ENCODE measurements at places on chromosomes 12 and 14. TPM values are rescaled to one million over a fixed set of nuclear protein-coding genes. Genes with fewer than 3 reads are reported as not detected.

Gene SYCP3
- total RNA-seq = 0.88 TPM

Gene BDKRB2
- 4.1 TPM for total RNA-seq

DNA sequence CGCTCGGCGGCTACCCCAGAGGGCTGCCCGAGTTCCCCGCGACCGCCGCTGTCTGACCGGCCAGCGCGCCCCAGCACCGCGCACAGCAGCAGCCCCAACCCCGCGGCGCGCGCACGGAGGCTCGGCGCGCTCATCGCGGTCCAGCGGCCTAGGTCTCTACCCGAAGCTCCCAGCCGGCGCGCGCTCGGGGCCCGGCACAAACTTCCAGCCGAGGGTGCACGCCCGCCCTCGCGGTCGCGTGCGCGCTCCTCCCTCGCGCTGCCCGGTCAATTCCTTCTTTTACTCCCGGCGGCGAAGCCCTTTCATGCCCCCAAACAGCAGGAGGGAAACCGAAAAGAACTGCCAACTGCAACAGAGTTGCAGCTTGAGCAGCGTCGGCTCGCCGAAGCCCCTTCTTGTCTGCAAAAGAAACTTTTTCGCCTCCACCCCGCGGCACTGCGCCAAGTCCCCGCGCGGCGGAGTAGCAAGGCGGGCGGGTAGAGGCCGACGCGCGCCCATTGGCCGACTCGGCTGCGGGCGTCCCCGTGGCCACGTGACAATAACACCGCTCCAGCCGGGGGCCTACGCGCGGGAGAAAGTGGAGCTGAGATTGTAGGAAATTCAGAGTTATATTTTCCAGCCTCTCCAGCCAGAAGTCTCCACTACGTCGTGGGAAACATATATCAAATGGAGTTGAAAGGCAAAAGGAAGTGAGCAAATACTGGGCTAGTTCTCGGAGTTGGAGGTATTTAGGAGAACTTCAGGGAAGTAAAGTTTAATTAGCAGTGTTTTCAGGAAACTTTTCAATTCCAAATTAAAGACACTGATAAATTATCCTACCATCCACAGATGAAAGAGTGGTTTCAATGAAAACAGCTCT, at the start of gene LRIG3:
TSS of gene LRIG3 (minus strand) at position 403 of the 859 bp plus-strand sequence. CDS start at position 134, 269 bp downstream.
- H3K27ac ChIP-seq = peak within 1 kb of the TSS; percentile 84
- peaks cover 39% of the 10 kb centered on the region for H3K4me1 ChIP-seq
- no peaks in the 10 kb centered on the region for H3K27me3 ChIP-seq
- peak; percentile 95 for DNase-seq
- H3K4me3 ChIP-seq = peak within 1 kb of the TSS; percentile 90
- H3K36me3 ChIP-seq = no peaks in the 10 kb centered on the region

DNA sequence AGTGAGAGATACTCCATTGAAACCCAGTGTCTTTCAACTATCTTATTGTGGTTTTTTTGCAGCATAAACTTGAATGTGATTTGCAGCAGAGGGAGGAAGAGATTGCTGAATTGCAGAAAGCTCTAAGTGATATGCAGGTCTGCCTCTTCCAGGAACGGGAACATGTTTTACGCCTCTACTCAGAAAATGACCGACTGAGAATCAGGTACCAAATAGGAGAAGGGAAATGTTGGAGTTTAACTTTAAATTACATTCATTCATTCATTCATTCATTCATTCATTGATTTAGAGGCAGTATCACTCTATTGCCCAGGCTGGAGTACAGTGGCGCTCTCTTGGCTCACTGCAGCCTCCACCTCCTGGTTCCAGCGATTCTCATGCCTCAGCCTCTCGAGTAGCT, 17.0 kb downstream of the CCDC77 start:
- no peak for DNase-seq
- no peak overlapping the region for H3K27ac ChIP-seq
- H3K4me1 ChIP-seq = no peaks in the 10 kb centered on the region
- no peak overlapping the region for H3K4me3 ChIP-seq
- no peaks in the 10 kb centered on the region for H3K27me3 ChIP-seq
- H3K36me3 ChIP-seq = peaks cover 8% of the 10 kb centered on the region

GRCh38 chr12:4984971-4985370, 58.7 kb upstream of the KCNA5 start:
- no peaks in the 10 kb centered on the region for H3K27me3 ChIP-seq
- H3K27ac ChIP-seq = no peak overlapping the region
- DNase-seq = no peak
- no peak overlapping the region for H3K4me3 ChIP-seq

- H3K27me3 ChIP-seq = no peaks in the 10 kb centered on the region
- H3K27ac ChIP-seq = no peak overlapping the region
- no peak for DNase-seq
- H3K36me3 ChIP-seq = peaks cover 16% of the 10 kb centered on the region
Measured at GRCh38 chr12:124438437-124439056, 128.9 kb downstream of the NCOR2 start.

DNA sequence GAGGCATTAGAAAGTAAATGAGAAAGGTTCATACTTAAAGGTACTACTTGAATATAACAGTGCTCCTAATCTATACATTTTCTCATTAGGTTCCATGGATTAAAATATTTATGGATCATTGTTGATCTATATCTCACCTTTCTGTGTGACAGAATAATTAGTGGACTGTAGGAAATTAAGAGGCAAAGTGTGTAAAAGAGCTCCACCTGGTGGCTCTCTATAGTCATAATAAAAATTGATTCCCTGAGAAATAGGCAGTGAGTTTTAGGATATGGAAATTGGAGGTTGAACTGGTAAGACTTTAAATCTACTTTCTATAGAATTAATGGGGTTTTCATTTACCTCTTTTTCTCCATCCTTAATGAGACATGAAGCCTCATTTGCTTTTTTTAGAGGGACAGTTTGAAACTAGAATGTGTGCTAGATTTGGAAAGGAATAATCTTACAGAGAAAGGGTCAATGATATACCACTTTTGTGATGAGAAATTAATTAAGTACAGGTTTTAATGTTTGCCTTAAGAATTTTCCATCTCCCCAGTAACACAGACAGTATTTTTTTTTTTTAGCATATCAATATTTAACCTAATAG, 11.8 kb upstream of the DERA start:
- peaks cover 7% of the 10 kb centered on the region for H3K4me1 ChIP-seq
- H3K4me3 ChIP-seq = no peak overlapping the region
- no peak for DNase-seq
- peaks cover 76% of the 10 kb centered on the region for H3K36me3 ChIP-seq

DNA sequence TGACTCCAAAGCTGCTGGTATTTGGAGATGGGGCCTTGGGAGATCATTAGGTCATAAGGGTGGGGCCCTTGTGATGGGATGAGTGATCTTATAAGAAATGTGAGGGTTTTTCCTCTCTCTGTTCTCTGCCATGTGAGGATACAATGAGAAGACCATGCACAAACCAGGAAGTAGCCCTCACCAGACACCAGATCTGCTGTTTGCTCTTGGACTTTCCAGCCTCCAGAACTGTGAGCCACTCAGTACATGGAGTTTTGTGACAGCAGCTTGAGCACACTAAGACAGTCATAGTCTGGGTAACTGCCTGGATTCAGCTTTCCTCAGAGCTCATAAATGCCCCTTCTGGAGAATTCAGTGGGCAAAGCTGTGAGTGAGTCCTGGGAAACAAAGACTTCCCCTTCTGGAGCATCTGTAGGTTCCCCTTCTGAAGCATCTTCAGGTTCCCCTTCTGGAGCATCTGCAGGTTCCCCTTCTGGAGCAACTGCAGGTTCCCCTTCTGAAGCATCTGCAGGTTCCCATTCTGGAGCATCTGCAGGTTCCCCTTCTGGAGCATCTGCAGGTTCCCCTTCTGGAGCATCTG, 11.0 kb upstream of the PPP4R3A start:
- no peak overlapping the region for H3K27ac ChIP-seq
- H3K4me3 ChIP-seq = no peak overlapping the region
- H3K27me3 ChIP-seq = no peaks in the 10 kb centered on the region
- no peaks in the 10 kb centered on the region for H3K4me1 ChIP-seq
- no peak for DNase-seq
- H3K36me3 ChIP-seq = no peaks in the 10 kb centered on the region

- H3K27ac ChIP-seq = no peak overlapping the region
- H3K36me3 ChIP-seq = no peaks in the 10 kb centered on the region
- H3K4me1 ChIP-seq = no peaks in the 10 kb centered on the region
- no peak for DNase-seq
- H3K27me3 ChIP-seq = no peaks in the 10 kb centered on the region
Measured at GRCh38 chr12:128690641-128691040, 133.1 kb downstream of the SLC15A4 start.

DNA sequence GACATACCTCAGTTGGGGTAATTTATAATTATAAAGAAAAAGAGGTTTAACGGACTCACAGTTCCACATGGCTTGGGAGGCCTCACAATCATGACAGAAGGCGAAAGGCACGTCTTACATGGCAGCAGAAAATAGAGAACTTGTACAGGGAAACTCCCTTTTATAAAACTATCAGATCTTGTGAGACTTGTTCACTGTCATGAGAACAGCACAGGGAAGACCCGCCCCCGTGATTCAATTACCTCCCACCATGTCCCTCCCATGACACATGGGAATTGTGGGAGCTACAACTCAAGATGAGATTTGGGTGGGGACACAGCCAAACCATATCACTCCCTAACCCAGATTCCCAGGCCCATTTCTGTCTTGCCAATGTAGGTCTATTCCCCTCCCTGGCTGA, 22.1 kb downstream of the MYO1H start:
- H3K36me3 ChIP-seq = no peaks in the 10 kb centered on the region
- H3K27me3 ChIP-seq = peaks cover 4% of the 10 kb centered on the region
- no peak for DNase-seq
- no peaks in the 10 kb centered on the region for H3K4me1 ChIP-seq
- no peak overlapping the region for H3K27ac ChIP-seq

DNA sequence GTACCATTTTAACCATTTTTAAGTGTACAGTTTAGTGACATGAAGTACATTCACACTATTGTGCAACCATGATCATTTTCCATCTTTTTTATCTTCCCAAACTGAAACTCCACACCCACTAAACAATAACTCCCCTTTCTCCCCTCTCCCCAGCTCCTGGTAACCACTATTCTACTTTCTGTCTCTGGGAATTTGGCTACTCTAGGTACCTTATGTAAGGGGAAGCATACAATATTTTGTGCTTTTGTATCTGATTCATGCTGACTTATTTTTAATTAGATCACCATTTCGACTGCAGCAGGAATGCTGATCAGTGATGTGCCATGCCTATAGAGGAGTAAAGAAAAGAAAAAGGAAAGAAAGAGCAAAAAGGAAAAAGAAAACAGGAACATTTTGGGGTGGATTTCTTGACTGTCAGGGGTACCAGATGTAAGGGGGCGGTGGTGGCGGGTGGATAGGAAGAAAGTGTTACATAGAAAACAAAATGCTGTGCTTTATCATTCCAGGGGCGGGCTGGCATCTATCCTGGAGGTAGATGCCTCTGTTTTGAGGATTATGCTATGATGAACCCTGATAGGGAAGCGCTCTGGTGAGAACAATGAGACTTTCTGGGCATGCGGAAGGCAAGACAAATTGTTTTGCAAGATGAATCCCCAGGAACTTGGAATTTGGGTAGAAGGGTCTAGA, 45.2 kb upstream of the CTDSP2 start:
- H3K27me3 ChIP-seq = no peaks in the 10 kb centered on the region
- no peaks in the 10 kb centered on the region for H3K36me3 ChIP-seq
- H3K4me3 ChIP-seq = no peak overlapping the region
- no peak overlapping the region for H3K27ac ChIP-seq
- no peak for DNase-seq

DNA sequence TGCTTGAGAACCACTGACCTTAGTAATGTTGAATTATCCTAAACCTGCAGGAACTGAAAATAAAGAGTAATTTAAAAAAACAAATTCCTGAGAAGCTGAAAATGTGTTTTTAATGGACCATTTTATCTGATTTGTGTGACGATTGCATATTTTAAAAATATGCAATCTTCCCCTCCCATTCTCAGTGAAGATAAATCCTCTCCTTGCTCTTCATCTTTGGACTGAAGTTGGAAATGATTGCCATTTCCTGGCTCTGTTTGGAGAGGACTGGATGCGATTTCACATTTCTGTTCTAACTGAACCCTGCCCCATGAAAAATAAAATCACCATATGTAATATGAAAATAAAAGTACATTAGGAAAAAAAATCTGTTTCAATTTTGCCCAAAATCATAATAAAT, 216.3 kb downstream of the SLC6A15 start:
- no peak for DNase-seq
- H3K4me1 ChIP-seq = no peaks in the 10 kb centered on the region
- no peaks in the 10 kb centered on the region for H3K27me3 ChIP-seq
- H3K4me3 ChIP-seq = no peak overlapping the region

- H3K27ac ChIP-seq = no peak overlapping the region
- H3K4me3 ChIP-seq = no peak overlapping the region
- H3K36me3 ChIP-seq = peaks cover 53% of the 10 kb centered on the region
- no peaks in the 10 kb centered on the region for H3K4me1 ChIP-seq
Measured at GRCh38 chr14:101888182-101888581, 76.2 kb upstream of the DYNC1H1 start.

DNA sequence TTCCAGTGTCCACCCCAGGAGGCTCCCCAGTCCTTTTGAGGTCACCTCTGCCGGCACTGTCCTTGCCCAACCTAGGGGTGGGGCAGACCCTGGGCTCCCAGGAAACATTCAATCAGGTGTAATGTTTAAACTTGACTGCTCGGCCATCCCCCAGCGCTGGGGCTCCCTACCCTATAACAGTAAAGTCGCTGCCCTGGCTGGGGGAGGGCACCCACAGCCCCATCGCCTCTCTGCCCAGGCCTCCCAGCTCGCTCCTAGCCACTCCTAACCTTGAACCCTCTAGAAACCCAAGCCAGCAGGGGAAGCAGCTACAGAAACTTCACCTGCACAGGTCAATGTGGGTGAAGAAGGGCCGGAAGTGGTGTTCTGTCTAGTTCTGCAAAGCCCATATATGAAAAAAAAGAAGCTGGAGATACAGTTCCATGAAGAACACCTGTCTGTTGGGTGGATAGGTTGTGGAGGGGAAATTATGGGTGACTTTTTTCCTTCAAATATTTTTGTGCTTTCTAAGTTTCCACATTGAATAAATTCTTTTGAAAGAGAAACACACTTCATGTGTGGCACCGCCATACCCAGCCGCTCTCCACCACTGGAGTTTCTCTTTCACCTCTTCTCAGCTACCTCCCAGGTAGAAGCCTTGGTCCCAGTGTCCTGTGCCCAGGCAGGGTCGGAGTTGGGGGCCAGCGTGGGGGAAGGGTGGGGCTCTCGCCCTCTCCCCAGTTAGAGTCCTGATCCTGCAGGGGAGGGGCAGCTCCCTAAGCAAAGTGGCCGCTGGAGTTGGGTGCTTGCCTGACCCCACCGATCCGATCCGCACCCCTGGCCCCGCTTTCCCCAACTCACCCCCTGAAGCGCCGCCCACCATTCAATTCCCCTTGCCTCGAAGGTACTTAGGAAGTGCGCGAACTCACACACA, 1.1 kb downstream of the CLMN start:
- peaks cover 12% of the 10 kb centered on the region for H3K4me1 ChIP-seq
- H3K27ac ChIP-seq = no peak overlapping the region
- DNase-seq = peak; percentile 86
- H3K27me3 ChIP-seq = peaks cover 12% of the 10 kb centered on the region
- no peaks in the 10 kb centered on the region for H3K36me3 ChIP-seq
